ENCODE measurements at places on chromosomes 11 and 22. TPM values are rescaled to one million over a fixed set of nuclear protein-coding genes. Genes with fewer than 3 reads are reported as not detected.

Gene APLP2
- 1,569 TPM for total RNA-seq

Gene YAP1
- 37.9 TPM for total RNA-seq

Gene APOL4
- total RNA-seq = 2.7 TPM

Gene KDM4E
- total RNA-seq = not detected

Gene TYR
- not detected for total RNA-seq

Gene HTR3A
- total RNA-seq = not detected

Gene MUC2
- total RNA-seq = not detected

Gene GSTT2B
- total RNA-seq = 3.0 TPM

Gene CTSW
- total RNA-seq = not detected

Gene GAL3ST1
- total RNA-seq = 0.19 TPM

Gene MOGAT2
- not detected for total RNA-seq

Gene DLG2
- total RNA-seq = 0.63 TPM

Gene OAF
- 52.4 TPM for total RNA-seq

Gene OTOG
- not detected for total RNA-seq

Gene CNIH2
- total RNA-seq = not detected

Gene BIK
- total RNA-seq = 0.58 TPM

Gene GGTLC2
- total RNA-seq = not detected

Gene ENDOD1
- total RNA-seq = 29.8 TPM

Gene SAA4
- not detected for total RNA-seq

Gene DEFB131B
- total RNA-seq = not detected

Gene SLC37A2
- total RNA-seq = 6.9 TPM

Gene CECR2
- 1.2 TPM for total RNA-seq

Gene TBX10
- total RNA-seq = not detected

Gene KRTAP5-8
- not detected for total RNA-seq

Gene TRPC6
- total RNA-seq = 1.2 TPM

Gene MMP7
- 57.1 TPM for total RNA-seq
